ENCODE measurements at places on chromosomes 1 and 21.
A peak's percentile ranks its signal among the peaks of the same experiment; 100 is the strongest.

- peak; percentile 74 for DNase-seq
Observed at GRCh38 chr1:159171254-159171687, at the start of gene CADM3. Gene CADM3 (plus strand): TSS chr1:159171615. CDS start chr1:159171766, 151 bp downstream.

- no peak for DNase-seq
Observed at GRCh38 chr1:2350911-2351655, 40.3 kb downstream of the MORN1 start.

DNA sequence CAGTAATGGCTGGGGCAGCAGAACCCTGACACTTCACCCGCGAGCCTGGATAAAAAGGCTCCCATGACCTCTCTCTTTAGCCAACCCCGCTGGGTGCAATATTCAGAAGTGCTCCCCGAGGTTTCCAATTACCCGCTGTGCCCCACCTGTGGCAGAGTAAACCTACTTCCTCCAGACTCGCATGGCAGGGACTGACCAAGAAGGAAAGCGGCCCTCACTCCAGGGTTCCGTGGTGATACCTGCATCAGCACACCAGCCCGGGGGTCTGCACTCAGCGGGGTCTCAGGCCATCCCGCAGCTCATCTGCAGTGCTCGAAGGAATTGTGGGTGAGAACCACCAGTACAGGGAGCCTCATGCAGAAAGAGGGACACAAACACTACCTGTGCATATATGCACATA lies 136.3 kb upstream of the FMN2 start:
- DNase-seq = no peak

DNA sequence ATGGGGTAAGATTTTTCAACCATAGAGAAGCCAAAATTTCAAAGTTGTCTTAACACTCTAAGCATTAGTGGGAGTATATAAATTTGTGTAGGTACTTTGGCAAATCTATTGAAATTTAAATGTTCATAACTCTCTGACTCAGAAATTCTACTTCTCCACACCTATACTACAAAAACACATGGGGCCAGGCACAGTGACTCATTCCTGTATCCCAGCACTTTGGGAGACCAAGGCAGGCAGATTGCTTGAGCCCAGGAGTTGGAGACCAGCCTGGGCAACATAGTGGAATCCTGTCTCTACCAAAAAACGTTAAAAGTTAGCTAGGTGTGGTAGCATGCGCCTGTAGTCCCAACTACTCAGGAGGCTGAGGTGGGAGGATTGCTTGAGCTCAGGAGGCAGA lies 41.3 kb upstream of the RAVER2 start:
- no peak for DNase-seq

DNA sequence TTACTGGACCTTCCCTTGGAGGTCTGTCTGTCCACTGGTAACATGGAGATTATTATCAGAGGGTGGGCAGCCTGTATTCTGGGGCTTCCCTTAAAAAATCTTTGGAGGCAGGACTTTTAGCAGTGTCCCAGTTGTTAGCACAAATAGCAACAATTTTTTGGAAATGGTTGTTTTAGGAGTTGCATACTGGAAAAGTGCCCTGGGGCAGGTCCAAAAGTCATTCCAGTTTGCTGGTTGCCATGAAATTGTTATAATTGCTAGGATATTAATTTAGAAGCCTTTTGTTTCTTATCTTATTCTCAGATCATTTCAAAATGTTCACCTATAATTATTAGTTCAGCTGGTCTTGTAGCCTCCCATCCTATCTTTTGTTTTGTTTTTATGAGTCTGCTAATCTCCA lies 71.0 kb downstream of the PTGS2 start:
- no peak for DNase-seq

DNA sequence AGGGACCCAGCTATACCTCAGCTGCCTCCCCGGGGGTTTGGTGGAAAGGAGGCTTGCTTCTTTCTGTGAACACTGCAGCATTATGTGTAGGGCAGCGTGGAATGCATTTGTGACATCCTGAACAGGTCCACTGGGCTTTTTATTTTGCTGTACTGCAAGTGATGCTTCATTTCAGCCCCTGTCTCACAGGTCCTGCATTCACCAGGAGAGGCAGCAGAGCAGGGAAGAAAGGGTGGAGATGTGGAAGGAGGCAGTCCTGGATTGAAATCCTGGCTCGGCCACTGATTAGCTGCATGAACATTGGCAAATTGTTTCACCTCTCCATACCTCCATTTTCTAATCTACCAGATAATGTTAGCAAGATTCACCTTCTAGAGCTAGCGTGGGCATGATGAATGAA lies 77.9 kb upstream of the ZBTB18 start:
- DNase-seq = no peak

GRCh38 chr21:35748678-35749314 lies 311.5 kb downstream of the SETD4 start:
- DNase-seq = no peak

DNA sequence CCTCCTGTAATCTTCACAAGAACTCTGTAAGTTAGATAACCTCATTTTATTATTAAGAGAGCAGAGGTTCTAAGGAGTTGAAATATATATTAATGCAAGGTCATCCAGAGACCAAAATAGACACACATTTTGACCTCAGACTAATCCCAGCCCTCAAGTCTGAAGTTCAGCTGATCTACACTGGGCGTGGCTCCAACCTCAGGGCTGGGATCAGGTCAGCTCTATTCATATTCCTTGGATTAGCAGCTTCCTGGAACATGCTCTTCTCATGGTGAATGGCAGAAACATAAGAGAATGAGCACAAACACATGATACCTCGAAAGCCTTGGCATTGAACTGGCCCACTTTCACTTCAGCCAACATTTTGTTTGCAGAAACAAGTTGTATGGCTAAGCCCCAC lies 200.8 kb upstream of the ST6GALNAC5 start:
- no peak for DNase-seq

DNA sequence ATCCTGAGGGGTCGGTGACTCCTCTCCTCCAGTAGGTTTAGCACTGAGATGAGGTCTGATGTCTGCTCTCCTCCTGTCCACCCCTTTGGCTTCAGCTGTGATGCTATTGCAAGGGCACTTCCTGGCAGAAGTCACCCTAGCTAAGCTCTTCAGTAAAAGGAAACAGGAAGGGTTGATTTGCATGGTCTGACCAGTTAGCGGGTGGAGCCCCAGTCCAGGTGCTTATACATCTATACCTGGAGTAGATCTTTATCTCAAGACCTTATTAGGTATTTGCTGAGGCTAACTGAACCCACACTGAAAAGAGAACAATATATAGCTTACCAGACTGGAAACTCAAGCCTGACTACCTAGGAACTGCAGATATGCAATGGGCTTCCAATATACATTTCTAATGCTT lies 28.9 kb upstream of the NFASC start:
- DNase-seq = peak; percentile 92

DNA sequence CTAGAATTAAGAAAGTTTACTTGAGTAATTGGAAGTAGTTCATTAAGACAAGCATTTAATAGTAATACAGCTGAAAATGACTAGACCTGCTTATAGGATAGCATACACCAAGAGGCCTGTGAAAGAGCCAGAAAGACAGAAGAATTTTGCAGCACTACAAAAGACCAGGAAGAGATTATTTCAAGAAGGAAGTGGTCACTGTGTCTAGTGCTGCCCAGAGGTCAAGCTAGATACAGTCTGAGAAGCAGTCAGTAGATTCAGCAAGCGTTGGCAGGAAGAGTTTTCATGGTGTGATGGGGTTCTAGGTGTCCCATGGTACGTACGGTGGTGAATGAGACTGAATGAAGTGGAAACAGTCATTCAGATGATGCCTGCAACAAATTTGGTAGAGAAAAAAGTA lies 31.5 kb downstream of the RGS8 start:
- DNase-seq = no peak

- DNase-seq = no peak
Observed at GRCh38 chr1:192066202-192066601, 92.1 kb upstream of the RGS18 start.

DNA sequence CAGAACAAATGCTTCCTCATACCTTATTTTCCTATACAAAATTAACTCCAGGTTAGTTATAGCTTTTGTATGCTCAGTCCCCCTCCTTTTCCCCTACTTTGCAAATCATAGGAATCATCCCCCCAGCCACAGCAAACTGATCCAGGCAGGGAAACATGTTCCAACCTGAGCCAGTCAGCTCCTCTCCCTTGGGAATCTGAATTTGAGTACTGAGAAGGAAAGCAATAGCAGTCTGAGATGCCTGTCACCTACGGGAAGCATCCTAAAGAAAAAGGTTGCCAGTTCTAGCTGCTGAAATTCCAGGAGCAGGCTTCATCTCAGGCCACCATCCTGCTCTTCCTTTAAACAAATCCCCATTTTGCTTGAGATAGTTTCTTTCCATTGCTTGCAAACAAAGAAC lies 6.9 kb downstream of the ADSS2 start:
- DNase-seq = peak; percentile 94

DNA sequence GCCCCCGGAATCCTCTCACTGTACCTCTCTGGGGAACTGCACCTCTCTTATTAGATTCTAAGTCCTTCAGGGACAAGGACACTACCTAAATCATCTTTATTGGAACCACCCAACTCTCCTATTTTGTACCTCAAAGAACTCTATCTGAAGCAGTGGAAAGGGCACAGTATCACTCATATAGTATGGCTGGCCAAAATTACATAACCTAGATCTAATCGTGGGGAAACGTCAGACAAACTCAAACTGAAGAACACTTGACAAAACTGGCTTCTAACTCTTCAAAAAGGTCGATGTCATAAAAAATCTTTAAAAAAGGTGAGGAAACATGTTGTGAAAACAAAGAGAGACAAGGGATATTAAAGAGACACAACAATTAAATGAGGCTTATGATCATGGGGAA lies 210.0 kb downstream of the SLC45A1 start:
- no peak for DNase-seq

- no peak for DNase-seq
Observed at GRCh38 chr1:57357462-57357861, 66.4 kb downstream of the DAB1 start.

DNA sequence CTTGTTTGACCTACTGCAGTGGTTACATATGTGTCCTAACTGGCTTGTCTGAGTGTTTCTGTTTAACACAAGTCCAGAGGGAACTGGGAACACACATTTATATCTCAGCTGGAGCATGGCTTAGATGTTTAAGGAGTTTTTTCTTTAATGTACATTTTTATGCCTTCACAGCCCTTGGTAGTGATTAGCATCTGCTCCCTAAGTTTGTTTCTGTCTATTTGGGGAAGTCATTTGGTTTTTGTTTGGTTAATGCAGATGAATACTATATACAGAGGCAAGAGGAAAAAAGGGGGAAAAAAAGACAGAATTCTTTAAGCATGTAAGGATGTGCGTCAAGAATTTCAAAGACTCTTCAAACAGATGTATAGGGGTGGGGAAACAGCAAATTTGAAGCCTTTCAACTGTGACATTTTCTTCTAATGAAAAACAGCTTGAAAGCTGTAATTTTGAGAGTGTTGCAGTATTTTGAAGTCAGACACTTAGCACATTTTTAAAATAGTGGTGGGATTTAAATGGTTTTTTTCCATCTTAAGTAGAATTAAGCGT lies 15.4 kb downstream of the MACO1 start:
- no peak for DNase-seq

DNA sequence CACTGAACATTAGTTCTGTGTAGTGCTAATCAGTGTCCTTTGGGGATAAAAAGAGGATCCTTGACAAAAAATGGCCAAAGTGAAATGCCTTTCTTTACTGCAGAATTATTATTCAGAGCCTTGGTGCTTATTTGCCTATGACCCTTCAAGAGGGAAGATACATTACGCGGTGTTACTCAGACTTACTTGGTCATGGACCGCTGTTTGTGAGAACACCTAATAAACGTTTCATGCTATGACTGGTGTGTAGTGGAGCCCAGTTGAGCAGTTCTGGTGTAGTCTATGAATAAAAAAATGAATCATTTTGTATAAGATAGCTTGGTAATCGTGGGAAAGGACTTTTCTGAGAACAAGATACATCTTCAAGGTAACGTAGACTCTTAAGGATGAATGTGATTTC lies 8.3 kb downstream of the NFYC start:
- DNase-seq = no peak
